CD4-positive, alpha-beta memory T cell (primary cell): ENCODE measurements at places on chromosomes 2 and 18. TPM values are rescaled to one million over a fixed set of nuclear protein-coding genes. Genes with fewer than 3 reads are reported as not detected.

GRCh38 chr18:75884728-75885127 is 457.2 kb upstream of the SMIM21 start:
- DNase-seq = no peak

DNA sequence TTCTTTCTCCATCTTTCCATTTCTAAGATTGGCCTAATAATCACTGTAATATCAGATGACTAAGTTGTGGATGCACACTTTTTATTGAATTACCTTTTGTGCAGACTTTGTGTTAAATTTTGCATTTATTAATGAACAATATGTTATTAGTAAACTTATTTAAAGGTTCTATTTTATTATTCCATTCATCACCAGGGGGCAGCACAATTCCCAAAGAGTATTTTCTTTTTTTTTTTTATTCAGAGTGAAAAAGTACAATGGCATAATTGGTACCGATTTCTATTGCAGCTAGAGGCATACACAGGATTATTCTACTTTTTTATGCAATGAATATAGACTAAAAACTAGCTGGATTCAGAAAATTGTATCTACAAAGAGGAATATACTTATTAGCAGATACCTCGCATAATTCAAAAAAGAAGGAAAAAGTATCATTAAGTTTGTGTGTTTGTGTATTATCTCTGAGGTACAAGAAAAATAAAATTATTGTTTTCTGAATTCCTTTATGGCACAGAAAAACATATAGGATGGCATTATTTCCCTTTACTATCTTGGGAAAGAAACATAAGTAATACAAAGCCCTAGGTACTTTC is 390.6 kb downstream of the ERBB4 start:
- no peak for DNase-seq

DNA sequence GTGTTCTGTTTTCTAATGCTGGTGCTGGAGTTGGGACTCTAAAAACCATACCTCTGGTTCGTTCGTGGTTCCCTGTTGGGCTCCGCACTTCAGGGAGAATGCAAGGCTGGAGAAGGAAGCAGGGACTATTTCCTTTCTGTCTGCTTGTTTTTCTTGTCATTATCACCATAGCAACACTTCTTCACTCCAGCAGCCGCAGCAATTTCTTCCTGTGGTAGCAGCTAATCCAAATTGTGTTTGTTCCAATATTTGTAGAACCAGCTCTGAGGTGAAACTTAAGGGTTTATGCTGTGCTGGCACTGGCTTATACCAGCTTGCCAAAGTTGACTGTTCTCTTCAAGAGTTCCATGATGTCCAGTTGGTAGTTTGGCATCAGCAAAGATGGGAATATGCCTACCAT is 301.4 kb upstream of the SYT4 start:
- DNase-seq = no peak

- no peak for DNase-seq
These were observed 318.9 kb upstream of the RND3 start for GRCh38 chr2:150806336-150806735.

DNA sequence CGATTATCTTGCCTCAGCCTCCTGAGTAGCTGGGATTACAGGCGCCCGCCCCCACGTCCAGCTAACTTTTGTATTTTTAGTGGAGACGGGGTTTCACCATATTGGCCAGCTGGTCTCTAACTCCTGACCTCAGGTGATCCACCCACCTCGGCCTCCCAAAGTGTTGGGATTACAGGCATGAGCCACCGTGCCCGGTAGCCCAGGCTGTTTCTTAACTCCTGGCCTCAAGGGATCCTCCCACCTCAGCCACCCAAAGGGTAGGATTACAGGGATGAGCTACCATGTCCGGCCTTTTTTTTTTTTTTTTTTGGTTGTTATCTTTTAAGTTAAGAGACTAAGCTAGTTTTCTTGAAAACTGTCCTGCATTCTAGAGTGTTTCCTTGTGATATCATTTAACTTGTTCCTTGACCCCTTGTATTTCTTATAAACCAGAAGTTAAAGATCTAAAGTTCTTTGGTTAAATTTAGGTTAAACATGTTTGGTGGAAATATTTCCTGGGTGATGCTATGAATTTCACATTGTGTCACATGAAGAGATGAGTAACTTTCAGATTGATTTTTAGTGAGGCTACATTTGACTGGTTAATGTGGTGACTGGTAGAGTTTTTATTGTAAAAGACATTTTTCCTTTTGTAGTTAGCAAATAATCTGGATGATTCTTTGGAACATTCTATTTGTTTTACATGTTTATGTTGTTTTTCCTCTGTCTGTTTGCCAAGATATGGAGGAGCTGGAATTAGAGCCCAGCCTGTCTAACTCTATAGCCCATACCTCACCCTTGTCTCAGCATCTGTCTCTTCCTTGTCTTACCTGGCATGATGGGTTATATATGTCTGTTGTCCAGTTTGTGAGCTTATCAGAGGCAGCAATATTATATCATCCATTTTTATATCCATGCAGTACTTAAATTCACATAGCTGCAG is 5.2 kb downstream of the NCAPH start:
- DNase-seq = no peak

DNA sequence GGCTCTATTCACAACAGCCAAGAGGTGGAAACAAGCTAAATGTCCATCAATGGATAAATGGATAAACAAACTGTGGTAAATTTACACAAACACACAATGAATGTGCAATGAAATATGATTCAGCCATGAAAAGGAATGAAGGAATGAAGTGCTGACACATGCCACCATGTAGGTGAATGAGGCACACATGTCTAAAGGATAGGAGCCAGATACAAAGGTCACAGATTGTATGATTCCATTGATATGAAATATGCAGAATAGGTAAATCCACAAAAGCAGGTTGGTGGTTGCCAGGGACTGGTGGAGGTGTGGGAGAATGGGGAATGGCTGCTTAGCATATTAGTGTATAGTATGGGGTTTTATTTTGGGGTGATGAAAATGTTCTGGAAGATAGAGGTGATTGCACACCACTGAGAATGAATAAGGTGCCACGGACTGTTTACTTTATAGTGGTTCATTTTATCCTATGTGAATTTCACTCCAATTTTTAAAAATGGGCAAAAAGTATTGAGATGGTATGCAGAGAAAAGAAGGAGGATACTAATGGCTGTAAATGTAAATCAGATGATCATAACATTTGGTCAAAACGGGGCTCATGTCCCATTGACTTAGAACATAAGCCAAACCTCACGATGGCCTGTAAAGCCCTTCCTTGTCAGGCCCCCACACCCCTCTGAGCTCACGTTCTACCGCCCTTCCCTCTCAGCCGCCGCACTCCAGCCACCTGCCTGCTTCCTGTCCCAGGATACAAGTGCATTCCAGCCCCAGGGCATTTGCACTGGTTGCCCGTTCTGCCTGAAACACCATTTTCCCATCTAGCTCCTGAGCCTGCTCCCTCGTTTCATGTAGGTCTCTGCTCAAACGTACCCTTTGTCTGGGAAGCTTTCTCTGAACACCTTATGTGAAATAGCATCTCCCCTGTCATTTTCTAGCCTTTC is 165.5 kb downstream of the DDX1 start:
- no peak for DNase-seq

- DNase-seq = no peak
These were observed 108.9 kb upstream of the GLS start for GRCh38 chr2:190771726-190772125.

DNA sequence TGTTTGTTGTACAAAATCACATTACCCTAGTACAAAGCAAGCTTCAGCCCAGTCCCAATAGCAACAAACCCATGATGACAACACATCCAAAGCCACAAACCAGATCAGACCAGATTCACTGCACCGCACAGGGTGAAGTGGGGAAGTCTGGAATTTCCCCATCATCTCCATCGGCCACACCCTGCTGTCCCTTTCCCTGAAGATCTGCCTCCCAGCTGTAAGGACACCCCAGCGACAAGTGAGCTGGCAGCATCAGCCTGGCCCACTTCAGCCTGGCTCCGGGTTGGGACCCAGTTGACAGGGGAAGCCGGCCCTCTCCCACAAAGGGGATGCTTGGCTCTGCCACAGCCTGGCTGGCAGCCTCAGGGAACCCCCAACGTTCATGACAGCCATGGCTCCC is 207.6 kb downstream of the MGAT5 start:
- no peak for DNase-seq

DNA sequence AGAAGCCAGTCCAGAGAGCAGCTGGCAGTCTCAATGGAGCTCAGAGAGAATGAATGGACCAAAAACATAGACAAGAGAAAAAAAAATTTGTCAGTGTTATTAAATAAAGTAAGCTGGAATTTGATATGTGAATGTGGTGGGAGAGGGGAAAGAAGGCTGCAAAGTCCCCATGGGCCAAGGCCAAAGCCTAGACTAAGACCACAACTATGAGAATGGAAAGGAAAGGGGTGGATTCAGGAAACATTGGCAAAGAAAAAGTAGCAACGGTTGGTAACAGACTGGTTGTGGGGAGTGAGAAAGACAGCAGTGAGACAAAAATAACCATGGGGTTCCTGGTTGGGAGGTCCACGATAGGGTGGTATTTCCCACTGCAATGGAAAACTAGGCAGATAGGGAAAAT is 47.0 kb downstream of the ZEB2 start:
- DNase-seq = no peak

DNA sequence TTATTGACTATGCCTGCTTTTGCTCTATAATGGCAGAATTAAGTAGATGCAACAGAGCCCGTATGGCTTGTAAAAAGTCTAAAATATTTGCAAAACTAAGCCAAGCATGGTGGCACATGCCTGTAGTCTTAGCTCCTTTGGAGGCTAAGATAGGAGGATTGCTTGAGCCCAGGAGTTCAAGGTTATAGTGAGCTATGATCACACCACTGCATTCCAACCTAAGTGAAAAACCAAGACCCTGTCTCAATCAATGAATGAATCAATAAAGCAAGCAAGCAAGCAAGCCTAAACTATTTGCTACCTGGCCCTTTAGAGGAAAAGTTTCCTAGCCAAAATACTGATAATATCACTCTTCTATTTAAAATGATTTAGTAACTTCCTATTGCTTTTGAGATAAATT is 260.0 kb downstream of the OTX1 start:
- no peak for DNase-seq

GRCh38 chr2:238968616-238969384 is 120.9 kb downstream of the TWIST2 start:
- no peak for DNase-seq

GRCh38 chr2:40103163-40103562 is 324.1 kb upstream of the THUMPD2 start:
- no peak for DNase-seq

- DNase-seq = no peak
These were observed 683.1 kb upstream of the ACVR2A start for GRCh38 chr2:147161746-147162145.

Gene LOXHD1
- not detected for total RNA-seq

Gene MAP3K19
- total RNA-seq = not detected

Gene COPS9
- 82.2 TPM for total RNA-seq

Gene LRPPRC
- 65.3 TPM for total RNA-seq

Gene SPTBN1
- 112 TPM for total RNA-seq

Gene DTNA
- total RNA-seq = 0.58 TPM

Gene REG3G
- total RNA-seq = not detected
